Suppressor macrophage treated with lipopolysaccharide for 4 hours (primary cell): ENCODE measurements at places on chromosomes 16 and 17.

DNA sequence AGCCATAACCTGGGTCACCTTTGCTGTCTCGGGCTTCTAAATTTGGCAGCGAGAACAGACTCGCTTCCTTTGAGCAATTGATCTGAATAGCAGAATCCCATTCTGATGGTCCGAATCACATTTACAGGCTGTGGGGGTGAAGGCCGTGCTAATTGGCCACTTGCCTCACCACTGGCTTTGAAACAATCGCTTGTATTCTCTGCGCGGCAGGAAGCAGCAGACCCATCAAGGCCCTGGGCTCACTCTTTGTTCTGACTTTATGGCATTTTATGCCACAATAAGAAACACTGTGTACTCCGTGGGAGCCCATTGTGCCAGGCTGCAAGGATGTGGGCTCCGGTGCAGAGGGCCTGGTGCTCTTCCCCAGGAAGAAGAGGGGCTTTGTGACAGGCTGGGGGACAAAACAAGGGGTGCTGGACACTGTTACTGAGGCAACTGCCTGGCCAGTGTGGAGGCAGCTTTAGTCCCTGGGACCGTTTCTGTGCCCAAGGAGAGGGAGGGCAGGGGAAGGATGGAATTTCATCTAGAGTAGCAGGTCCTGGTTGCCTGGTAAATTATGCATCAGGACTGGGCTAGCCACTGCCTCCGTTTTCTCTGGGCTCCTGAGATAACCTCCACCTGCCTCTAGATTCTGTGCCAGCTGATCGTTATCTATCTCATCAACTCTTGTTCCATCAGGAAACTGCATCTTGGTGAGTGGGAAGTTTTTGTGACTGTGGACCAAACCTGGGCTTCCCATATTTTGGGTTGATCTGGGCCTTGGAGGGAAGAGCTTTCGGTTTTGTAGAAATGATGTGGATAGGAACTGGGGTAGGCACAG is 78.5 kb downstream of the MRC2 start:
- no peak for DNase-seq

GRCh38 chr16:3651461-3652372 is 2.8 kb upstream of the DNASE1 start:
- no peak for DNase-seq

GRCh38 chr17:65495122-65496055 is 66.1 kb downstream of the AXIN2 start:
- no peak for DNase-seq

GRCh38 chr17:78257810-78258322 is 26.4 kb downstream of the TMEM235 start:
- peak; percentile 22 for DNase-seq

DNA sequence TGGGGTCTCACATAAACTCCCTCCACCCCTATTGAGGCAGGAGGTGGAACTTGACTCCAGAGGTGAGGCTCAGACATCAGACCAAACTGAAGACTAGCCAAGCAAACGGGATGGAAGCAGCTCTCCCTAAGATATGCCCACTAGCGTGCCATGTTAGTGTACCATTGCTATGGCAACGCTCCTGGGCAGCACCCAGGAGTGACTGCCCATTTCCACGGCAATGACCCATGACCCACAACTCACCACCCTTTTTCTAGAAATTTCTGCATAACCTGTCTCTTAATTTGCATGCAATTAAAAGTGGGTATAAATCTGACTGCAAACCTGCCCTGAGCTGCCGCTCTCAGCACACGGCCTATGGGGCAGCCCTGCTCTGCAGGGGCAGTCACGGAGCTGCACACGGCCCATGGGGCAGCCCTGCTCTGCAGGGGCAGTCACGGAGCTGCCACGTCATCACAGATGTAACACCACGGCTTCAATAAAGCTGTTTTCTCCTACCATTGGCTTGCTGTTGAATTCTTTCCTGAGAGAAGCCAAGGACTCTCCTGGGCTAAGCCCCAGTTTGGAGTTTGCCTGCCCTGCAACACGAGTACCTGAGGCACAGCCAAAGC is 164.3 kb downstream of the RBFOX3 start:
- no peak for DNase-seq

GRCh38 chr17:63369233-63369632 is 76.9 kb downstream of the CYB561 start:
- DNase-seq: peak; percentile 70

DNA sequence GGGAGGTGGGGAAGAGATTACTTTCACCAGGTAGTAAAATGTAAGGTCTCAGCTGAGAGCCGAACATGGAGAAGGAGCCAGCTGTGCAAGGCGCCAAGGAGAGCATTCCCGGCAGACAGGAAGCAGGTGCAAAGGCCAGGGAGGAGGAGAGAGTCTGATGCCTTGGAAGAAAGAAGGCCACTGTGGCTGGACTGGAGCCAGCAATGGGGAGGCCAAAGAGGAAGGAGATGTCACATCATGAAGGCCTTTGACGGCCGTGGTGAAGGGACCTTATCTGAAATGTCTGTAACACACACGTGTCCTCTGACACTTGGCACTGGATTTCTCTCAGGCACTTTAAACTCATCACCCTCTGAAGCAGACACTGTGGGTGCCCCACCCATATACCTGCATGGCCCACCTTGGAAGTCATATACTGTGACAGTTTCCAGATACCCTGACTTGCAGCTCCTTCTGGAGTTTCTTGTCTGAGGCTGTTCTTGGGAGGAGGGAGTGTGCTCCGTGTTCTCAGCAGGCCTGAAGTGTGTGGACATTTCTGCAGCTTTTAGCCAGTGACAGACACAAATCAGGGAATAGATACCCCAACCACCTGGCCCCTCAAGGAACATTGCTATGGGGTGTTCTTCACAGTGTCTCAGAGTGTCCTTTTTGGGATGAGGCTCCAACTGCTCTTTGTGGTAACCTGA is 1.9 kb upstream of the SLC5A2 start:
- DNase-seq: no peak

- no peak for DNase-seq
Measured at GRCh38 chr17:47297661-47298400, 25.9 kb upstream of the EFCAB13 start.

DNA sequence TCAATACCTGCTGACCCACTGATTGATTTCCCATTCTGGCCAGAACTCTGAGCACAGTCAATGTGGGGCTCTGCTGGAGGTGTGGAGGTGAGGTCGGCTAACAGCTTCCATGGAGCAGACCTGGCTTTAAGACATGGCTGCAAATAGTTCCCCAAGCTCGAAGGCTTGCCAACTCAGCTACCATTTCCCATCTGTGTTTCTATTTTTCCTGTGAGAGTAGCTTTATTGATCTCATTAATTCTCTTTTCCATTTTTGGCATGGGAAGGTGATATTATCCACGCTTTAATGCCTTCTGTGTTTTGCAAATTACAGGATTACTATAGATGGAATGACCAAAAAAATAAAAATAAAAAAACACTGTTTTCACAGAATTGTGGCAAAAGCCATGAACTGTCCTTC is 151.6 kb upstream of the XYLT1 start:
- DNase-seq: no peak

DNA sequence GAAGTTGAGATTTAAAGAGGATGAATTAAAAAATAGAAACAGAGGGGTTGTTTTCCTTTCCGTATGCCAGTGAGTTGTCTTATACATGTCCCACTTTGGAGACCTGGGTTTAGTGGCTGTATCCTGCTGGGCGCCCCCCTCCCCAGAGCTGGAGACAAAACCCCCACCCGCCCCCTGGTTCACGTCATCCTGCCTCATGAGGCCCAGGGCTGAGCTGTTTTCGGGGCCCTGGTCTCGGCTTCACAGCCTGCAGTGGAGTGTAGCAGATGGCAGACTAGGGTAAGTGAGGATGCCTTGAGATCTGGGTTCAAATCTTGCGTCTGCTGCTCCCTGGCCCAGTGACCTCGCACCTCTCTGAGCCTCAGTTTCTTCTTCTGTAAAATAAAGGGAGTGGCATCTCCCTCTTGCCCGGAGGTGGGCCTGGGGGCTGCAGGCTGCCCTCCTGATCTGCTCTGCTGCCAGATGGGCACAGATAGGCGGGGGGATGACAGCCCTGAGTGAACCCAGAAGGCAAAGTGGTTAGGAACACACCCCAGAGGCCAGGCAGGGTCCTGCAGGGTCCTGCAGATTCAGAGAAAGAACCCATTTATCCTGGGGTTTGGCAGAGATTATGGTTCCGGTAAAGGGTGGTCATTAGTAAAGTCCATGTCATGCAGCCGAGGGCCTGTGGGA is 45.1 kb downstream of the SOCS3 start:
- DNase-seq: no peak

- no peak for DNase-seq
Measured at GRCh38 chr16:86227801-86228200, 282.5 kb upstream of the FOXF1 start.

DNA sequence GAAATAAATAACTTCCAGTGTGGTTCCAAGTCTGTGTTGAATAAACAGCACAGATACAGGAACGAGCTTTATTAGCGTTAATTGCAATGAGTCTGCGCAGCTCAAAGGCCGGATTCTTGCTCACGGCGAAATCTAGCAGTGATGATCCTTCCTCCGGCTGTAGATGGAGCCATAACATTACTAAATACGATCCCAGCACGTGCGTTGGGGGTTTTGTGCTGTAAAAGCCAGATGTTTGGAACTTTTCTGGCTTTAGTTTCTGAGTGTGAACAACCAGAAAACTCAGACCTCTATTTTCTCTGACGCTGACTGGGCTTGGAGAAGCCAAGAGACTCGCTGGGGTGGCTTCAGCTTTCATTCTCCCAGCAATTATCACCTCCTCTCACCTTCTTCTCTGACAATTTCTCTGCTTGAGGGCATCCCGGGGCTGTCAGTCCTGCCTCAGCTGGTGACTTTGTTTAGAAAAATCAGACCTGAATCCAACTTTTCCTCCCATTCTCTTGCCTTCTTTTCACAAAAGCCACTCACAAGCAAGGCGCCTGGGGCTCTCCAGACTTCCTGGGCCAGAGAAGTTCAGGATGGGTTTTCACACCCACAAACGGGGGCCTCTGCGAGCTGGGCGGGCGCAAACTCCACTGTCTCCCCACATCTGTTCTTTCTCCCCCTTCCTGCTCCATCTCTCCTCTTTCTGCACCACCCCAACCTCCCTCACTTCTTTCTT is 47.1 kb upstream of the AKTIP start:
- peak; percentile 42 for DNase-seq

DNA sequence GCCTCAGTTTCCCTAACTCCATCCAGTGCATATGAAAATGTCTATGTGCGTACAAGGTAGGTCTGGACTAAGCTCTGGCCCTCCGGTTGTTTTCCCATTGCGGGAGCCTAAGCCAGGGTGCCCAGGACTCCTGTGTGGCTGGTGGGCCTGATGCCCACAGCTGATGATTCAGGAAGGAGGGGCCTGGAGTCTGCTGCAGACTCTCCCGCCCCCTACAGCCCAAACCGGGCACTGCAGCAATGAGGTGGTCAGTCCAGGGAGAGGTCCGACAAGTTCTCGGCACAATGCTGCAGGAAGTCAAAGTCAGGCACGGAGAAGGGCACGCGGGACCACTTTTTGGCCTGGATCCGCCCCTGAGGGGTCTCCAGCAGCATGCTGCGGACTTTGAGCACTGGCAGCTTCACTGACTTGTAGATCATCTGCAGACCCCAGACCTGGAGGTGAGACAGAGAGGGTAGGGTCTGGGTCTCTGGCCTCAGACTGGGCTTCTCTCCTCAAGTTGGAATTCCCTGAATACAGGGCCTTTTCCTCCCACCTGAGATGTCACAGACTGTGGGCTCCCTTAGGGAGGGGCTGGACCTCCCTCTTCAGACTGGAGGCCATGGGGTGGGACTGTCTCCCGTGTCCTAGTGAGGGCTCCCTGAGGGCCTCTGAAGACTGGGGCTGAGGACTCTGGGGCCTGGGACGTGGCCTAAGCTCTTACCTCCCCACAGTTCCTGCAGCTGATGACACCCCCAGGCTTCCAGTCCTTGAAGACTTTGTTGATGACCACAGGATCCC is 3.4 kb upstream of the ZNF385C start:
- peak; percentile 83 for DNase-seq
